ENCODE measurements at places on chromosomes 7 and 10.

DNA sequence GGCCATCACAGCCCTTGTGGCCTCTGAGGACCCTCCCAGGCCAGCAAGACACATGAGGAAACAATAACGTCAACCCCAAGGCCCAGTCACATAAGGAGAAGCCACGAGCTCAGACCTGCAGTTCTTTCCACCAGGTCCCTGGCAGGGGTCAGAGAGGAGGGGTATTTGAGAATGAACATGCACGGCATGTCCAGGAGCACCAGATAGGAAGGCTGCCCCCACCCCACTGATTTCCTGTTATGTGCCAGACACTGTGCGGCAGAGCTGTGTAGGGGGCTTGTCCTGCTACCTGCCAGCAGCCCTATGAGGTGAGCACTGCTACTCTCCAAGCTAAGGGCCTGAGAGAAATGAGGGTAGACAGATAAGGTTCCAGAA is 40.7 kb upstream of the ZMIZ1 start:
- no peak for DNase-seq

- DNase-seq = no peak
These were observed 82.4 kb upstream of the NME8 start for GRCh38 chr7:37765872-37766525.

GRCh38 chr10:31457858-31458257 is 138.8 kb downstream of the ZEB1 start:
- no peak for DNase-seq

DNA sequence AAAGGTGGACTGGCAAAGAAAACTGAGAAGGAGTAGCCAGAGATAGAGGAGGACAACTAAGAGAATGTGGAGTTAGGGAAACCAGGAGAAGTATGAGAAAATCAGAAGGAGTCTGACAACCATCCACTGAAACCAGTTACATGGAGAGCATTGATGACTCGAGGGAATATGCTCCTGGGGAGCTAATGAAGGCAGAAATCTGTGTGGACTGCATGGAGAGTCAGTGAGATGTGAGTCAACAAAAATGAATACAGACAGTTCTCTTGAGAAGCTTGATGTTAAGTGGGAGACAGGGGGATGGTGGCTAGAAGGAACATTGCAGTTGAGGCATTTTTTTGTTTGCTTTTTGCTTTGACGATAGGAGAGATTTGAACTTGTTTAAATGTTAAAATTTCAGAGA is 34.3 kb upstream of the ZNF32 start:
- DNase-seq = no peak

DNA sequence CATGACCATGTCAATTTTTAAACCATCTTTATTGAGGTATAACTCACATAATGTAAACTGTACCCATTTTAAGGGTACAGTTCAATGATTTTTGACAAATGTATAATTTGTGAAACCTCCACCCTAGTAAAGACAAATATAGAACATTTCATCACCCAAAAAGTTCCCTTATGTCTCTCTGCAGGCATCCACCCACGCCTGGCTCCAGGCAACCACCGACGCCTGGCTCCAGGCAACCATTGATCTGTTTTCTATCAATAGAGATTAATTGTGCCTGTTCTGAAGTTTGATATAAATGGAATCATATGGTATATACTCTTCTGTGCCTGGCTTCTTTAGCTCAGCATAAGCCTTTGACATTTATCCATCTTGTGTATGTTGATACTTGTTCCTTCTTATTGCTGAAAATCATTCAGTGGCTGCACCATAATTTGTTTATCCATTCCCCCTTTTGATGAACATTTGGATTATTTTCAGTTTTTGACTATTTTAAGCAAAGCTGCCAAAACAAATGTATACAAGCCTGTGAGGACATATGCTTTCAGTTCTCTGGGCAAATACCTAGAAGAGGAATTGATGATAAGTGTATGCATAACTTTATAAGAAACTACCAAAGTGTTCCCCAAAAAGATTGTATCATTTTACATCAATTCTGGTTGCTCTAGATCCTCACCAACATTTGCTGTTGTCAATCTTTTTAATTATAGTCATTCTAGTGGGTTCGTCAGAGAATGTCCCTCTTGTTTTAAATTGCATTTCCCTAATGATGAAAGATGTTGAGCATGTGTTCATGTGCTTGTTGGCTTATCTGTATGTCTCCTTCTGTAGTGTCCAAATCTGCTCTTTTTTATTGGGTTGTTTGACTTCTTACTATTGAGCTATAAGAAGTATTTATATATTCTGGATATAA is 55.7 kb upstream of the HECTD2 start:
- no peak for DNase-seq

- DNase-seq = no peak
These were observed 73.1 kb downstream of the GTF2IRD1 start for GRCh38 chr7:74526780-74527179.

DNA sequence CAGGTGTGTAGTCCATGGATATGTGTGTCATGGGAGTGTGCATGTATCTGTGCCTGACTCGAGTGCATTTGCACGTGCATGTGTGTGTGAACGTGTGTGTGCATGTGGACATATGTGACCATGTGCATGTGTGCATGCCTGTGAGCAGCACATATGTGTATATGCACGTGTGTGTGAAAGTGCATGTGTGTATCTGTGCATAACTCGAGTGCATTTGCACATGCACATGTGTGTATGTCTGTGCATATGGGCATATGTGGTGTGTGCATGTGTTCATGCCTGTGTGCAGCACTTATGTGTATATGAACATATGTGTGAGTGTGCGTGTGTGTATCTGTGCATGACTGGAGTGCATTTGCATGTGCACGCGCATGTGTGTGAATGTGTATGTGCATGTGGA is 35.2 kb upstream of the GNA12 start:
- DNase-seq = no peak

DNA sequence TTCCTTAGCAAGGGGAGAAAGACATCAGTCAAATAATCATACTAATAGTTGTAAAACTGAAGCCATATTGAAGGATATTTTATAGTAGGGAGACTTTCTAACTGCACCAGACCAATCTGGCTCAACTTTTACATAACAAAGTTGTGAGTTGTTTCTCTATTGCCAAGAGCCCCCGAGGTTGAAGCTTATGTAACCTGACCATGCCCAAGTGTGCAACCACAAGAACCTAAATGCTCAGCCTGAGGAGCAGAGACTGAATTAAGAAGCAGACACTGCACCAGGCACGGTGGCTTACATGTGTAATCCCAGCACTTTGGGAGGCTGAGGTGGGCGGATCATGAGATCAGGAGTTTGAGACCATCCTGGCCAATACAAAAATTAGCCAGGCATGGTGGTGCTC is 77.3 kb upstream of the ARMC3 start:
- DNase-seq = no peak

- DNase-seq = no peak
These were observed 22.5 kb upstream of the TNRC18 start for GRCh38 chr7:5445981-5446594.

- peak; percentile 96 for DNase-seq
These were observed 51.1 kb upstream of the IL6 start for GRCh38 chr7:22675917-22676343.

GRCh38 chr10:28754930-28755718 is 77.8 kb downstream of the BAMBI start:
- DNase-seq = peak; percentile 81

DNA sequence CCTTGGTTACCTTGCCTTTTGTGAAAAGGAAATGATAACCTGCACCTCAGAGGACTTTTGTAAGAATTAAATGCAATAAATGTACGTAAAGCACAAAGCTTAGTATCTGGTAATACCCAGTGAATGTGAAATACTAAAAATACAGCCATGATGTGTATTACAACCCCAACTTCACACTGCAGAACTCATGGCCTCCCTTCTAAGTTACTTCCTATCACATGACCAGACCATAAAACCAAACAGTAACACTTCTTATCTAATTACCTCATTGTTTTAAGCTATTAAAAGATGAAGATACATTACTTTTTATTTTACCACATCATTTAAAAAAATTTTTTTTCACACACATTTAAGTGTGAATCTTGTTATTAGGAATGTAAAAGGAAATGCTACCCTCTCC is 29.0 kb downstream of the VPS41 start:
- no peak for DNase-seq

- no peak for DNase-seq
These were observed 12.6 kb downstream of the OR9A4 start for GRCh38 chr7:141928845-141929195.

DNA sequence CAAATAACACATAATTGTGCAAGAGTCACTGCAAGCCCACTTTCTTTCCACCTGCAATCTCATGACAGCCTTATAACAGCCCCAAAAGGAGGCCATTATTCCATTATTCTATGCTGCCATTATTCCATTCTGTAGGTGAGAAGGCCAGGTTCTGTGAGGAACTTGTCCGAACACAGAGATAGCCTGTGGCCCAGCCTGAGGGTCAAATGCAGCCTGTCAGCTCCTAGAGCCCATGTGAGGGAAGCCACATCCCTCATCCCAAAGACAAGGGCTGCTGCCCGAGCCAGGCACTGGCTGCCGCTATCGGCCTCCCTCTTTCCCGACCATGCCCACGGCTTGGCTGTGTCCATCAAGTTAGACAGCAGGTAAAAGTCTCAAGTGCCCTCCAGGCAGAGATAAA is 24.1 kb upstream of the C10orf71 start:
- no peak for DNase-seq

DNA sequence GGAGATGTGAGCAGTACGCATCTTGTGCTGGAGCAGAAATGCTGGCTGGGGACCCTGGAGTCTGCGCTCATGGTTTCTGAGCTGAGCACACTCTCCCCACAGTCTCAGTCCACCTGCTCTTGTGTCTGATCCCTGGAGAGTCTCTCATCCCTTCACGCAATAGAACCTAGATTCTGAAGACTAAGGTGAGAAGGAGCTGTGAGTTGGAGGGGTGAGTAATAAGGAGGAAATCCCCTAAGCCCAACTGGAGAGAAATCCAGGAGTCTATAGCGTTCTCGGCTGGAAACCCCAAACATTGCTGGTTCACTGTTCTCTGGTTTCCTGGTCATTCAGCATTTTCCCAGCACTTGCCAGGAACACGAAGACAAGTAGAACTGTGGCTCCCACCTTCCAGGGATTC is 68.3 kb upstream of the SMNDC1 start:
- DNase-seq = no peak

- DNase-seq = no peak
These were observed 71.4 kb downstream of the CUZD1 start for GRCh38 chr10:122774231-122774630.

DNA sequence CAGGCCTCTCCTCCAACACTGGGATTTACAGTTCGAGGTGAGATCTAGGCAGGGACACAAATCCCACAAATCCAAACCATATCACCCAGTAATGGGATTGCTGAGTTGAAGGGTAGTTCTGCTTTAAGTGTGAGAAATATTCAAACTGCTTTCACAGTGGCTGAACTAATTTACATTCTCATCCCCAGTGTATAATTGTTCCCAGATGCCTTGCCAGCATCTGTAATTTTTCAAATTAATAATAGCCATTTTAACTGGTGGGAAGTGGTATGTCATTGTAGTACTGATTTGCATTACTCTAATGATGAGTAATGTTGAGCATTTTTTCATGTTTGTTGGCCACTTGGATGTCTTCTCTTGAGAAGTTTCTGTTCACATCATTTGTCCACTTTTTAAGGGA is 592.8 kb upstream of the GRM3 start:
- no peak for DNase-seq

- DNase-seq = no peak
These were observed 20.2 kb upstream of the INSIG1 start for GRCh38 chr7:155277385-155277994.

DNA sequence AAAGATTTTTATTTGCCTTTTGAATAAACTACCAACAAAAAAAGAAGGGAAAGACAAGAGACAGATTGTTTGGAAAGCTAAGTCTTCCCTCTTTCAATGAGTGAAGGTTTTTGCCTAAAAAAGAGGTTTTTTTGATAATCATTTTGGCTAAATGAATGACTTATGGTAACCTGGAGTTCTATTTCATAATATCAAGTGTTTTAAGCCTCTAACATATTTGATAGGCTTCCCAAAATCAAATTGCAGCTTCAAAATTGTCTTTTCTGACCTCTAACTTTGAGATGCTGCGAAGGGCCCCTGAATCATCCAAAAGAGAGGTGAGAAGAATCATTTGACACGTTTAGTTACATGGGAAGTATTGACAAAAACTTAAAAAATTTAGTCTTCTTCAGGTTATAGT is 53.0 kb upstream of the NAMPT start:
- no peak for DNase-seq

GRCh38 chr10:64798297-64798696 is 1277.1 kb downstream of the REEP3 start:
- DNase-seq = no peak

GRCh38 chr10:78320506-78320905 is 286.8 kb downstream of the RPS24 start:
- DNase-seq = no peak

DNA sequence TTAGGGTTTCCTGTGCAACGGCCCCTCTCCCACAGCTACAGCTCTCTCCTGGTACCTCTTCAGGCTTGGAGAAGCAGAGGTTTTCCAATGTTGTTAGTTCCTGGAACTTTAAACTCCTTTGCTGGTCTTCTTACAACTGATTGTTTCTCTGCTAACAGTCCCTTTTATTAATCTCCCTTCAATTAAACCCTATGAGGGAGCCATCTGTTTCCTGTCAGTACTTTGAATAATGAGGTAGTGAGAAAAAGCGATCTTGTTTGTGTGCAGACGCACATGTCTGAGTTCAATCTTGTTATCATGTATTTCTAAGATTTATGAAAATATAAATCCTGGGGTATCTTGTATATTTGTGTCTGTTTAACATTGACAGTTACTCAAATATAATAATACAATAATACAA is 102.4 kb downstream of the MDFIC start:
- DNase-seq = peak; percentile 28

DNA sequence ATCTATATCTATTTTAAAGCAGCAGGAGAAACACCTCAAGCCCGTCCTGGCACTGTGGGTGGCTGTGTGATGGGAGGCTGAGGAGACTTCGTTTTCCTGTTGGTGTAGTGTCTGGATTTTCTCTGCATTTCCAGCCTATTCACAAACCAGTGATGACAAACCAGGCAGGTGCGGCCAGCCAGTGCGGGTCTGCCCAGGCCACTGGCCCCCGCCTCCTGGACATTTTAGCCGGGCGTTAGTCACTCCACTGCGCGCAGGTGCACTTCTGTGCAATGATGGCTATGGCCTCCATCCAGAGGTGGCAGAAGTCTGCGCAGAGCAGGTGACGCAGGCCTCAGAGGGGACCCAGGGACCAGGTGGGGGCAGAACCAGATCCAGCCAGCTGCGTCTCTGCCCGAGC is 64.9 kb upstream of the PITRM1 start:
- DNase-seq = no peak

DNA sequence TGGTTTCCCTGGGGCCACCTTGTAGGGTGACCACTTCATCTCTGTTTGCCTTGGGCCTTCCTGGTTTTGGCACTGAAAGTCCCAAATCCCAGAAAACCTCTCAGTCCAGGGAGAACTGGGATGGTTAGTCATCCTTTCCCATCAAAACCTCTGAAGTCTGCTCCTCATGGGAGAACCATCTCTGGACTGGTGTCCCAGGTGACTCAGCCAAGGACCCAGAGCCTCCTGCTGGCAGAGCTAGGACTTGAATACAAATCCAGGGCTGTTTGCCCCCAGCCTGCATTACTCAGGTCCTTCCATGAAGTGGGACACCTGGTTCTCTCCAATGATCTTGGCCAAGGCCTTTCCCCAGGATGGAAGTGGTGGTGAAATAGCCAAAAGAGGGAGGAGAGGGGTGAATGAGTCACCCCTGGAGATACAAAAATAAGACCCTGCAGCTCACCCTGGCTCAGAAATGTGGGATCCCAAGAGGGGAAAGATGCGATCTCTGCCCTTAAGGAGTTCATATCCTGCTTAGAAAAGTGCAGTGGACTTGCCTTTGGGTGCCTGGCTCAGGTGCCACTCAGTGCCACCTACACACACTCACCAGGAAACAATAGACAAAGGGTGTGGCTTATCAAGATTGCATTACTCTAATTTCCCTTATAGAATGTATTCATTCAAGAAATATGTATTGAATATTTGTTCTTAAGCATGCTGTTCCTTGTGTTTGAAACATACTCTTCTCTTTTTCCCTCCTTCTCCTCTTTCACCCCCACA is 22.0 kb downstream of the ADRA2A start:
- no peak for DNase-seq

Data from fibroblast of villous mesenchyme (primary cell).